ENCODE measurements at places on chromosomes 12 and 14. TPM values are rescaled to one million over a fixed set of nuclear protein-coding genes. Genes with fewer than 3 reads are reported as not detected.
A peak's percentile ranks its signal among the peaks of the same experiment; 100 is the strongest.

- no peak overlapping the region for H3K27ac ChIP-seq
- no peaks in the 10 kb centered on the region for H3K4me1 ChIP-seq
- no peak overlapping the region for H3K4me3 ChIP-seq
- H3K27me3 ChIP-seq, result no peaks in the 10 kb centered on the region
Measured at GRCh38 chr14:79483477-79484388, 727.6 kb downstream of the DIO2 start.

DNA sequence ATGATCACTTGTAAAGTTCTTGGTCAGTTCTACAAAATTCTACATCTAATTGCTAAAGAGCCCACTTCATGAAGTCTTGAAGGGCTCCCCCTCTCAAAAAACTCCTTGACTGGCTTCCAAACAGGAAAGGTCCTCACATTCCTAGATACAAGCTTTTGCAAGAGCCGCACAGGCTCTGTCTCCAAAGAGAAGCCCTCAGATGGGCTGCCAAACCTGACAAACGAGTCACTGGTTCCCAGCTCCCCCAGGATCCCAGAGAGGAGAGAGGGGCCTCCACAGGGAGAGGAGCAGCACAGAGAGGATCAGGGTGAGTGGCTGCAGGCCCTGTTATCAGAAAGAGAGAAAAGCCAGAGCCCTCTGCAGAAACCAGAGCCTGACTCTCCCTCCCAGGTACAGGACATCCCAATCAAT lies 5.8 kb downstream of the NID2 start:
- H3K4me3 ChIP-seq, result no peak overlapping the region
- H3K27me3 ChIP-seq, result peaks cover 14% of the 10 kb centered on the region
- H3K4me1 ChIP-seq, result peaks cover 21% of the 10 kb centered on the region
- H3K36me3 ChIP-seq, result no peaks in the 10 kb centered on the region
- DNase-seq, result no peak

DNA sequence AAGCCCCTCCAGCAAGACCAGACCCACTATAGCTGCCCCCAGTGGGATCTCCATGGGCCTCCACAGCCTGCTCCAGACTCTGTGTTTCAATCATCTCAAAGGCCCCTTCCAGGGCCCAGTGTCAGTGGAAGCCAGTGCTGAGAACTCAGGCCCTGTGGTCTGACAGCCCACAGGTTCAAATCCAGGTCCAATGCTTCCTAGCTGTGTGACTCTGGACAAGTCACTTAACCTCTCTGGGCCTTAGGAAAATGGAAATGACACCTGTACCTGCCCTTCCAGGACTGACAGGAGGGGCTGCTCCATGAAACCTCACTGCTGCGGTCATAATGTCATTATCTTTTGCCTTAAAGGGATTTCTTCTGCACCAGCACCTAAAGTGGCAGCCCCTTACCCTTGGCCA lies 101.9 kb downstream of the NCOR2 start:
- no peak for DNase-seq
- H3K27me3 ChIP-seq, result no peaks in the 10 kb centered on the region
- H3K4me3 ChIP-seq, result no peak overlapping the region
- H3K36me3 ChIP-seq, result peaks cover 59% of the 10 kb centered on the region
- H3K27ac ChIP-seq, result no peak overlapping the region

DNA sequence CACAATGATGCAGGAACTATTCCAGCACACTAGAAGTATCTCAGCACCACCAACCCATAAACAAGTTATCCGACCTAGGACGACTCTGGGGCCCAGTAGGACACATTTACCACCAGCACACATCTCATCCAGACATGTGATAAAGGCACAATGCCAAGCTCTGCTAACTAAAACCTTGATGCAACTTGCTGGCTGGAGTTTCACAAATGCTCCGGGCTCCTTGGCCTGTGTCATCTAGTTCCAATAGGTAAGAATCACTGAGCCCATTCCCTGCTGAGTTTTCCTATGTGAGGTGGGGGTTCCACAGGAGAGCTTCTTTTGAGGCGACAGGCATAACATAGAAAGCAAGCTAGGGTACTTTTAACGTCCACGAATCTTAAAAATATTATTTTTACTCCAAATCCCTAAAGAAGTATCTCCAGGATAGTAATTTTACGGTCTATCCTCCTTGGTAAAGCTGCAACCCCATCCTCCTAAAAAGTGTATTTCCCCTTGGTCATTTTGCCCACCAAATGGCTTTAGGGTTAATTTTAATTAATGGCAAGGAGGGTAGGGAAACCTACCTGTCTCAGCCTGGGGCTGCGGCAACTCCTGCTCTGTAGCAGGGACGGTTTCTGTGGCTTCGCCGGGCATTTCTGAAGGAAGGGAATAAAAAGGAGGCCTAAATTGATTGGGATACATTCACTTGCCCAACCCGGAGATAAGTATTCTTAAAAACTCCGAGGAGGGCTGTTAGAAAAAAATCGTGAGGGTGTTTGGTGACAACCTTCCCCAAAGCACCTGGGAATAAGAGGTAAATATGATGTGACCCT lies 1.0 kb downstream of the NACA start:
- H3K4me3 ChIP-seq, result peak overlapping the region; percentile 100
- H3K27me3 ChIP-seq, result no peaks in the 10 kb centered on the region
- peak; percentile 51 for DNase-seq
- H3K4me1 ChIP-seq, result peaks cover 16% of the 10 kb centered on the region
- H3K36me3 ChIP-seq, result peaks cover 32% of the 10 kb centered on the region
- peak overlapping the region; percentile 99 for H3K27ac ChIP-seq

DNA sequence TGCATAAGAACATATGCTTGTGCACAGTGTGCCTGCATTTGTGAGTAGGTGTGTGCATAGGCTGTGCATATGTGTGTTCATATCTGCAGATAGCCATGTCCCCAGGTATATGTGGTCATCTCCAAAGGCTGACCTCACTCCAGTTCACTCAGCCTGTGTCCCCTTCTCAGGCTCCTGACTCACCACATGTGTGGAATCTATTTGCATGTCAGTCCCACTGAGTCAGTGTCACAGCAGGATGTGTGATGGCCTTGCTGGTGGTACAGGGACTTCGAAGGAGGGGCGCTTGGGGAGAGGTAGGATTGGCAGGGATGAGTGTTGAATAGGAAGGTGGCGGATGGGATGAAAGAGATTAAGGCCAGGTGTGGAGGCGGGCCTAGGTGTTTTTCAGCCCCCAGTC lies 35.5 kb downstream of the KRT80 start:
- H3K27me3 ChIP-seq, result peaks cover 13% of the 10 kb centered on the region
- DNase-seq, result no peak
- no peak overlapping the region for H3K27ac ChIP-seq
- H3K4me3 ChIP-seq, result no peak overlapping the region

GRCh38 chr12:13060581-13060980 lies 16.4 kb downstream of the FAM234B start:
- DNase-seq, result no peak
- no peaks in the 10 kb centered on the region for H3K4me1 ChIP-seq
- H3K4me3 ChIP-seq, result no peak overlapping the region
- no peak overlapping the region for H3K27ac ChIP-seq

GRCh38 chr12:57129889-57130288 lies 1.6 kb downstream of the LRP1 start:
- no peaks in the 10 kb centered on the region for H3K27me3 ChIP-seq
- DNase-seq, result no peak
- peaks cover 70% of the 10 kb centered on the region for H3K4me1 ChIP-seq
- peaks cover 9% of the 10 kb centered on the region for H3K36me3 ChIP-seq
- peak overlapping the region; percentile 90 for H3K27ac ChIP-seq

GRCh38 chr12:52182384-52182783 lies 9.4 kb downstream of the KRT80 start:
- DNase-seq, result no peak
- H3K4me3 ChIP-seq, result no peak overlapping the region
- peaks cover 43% of the 10 kb centered on the region for H3K4me1 ChIP-seq
- H3K27me3 ChIP-seq, result no peaks in the 10 kb centered on the region

- H3K27me3 ChIP-seq, result no peaks in the 10 kb centered on the region
- no peak overlapping the region for H3K4me3 ChIP-seq
- no peak for DNase-seq
- no peaks in the 10 kb centered on the region for H3K36me3 ChIP-seq
Measured at GRCh38 chr14:80447392-80447791, 236.1 kb upstream of the DIO2 start.

DNA sequence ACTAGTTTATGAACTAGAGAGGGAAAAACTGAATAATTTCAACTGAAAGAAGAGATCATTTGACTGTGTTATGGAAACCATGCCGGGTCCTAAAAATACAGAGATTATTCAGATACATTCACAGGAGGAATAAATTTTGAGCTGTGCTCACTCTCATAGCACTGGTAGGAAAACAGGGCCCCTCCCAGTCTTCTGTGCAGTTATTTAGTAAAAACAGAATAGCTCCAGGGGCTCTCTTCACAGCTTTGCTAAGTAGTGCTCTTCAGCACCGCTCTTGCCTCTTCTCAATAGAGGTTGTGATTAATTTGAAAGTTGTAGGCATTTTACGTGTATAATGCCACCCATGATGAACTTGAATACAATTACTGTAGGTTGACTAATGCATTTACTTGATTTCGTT lies 435.9 kb upstream of the PDE3A start:
- no peak overlapping the region for H3K4me3 ChIP-seq
- DNase-seq, result no peak
- H3K27ac ChIP-seq, result no peak overlapping the region
- no peaks in the 10 kb centered on the region for H3K36me3 ChIP-seq

DNA sequence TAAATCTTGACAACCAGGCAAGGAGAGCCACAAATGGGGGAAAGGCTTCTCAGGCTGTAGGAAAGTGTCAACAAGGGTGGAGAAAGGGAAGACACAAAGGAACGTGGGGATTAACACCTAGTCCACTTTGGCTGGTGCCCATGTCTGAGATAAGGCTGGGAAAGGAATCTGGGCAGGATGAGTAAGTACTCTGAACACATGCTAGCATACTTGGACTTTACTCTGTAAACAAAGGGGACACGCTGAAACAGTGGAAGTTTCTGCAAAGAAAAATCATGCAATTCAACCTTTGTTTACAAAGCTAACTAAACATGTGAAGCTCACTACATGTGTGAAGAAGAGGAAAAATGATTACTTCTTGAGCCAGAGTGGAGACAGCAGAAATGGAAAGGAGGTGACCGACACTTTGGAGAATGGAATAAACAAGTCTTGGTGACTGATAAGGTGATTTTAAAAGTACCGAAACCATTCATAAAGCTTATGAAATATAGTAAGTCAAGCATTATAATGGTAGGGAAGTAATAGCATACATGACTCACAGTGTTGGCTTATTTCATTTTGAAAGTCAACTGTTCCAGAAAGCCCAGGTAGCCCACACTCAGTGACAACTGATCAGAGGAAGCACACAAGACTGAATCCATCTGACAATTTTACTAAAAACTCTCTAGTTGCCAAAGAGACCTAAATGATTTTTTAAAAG lies 13.2 kb downstream of the CPNE8 start:
- H3K36me3 ChIP-seq, result no peaks in the 10 kb centered on the region
- H3K27ac ChIP-seq, result no peak overlapping the region
- no peaks in the 10 kb centered on the region for H3K4me1 ChIP-seq

- H3K36me3 ChIP-seq, result no peaks in the 10 kb centered on the region
- H3K4me3 ChIP-seq, result no peak overlapping the region
- H3K27me3 ChIP-seq, result no peaks in the 10 kb centered on the region
- no peak overlapping the region for H3K27ac ChIP-seq
- DNase-seq, result no peak
- no peaks in the 10 kb centered on the region for H3K4me1 ChIP-seq
Measured at GRCh38 chr12:32475724-32476123, 76.4 kb downstream of the FGD4 start.

GRCh38 chr12:45612044-45612794 lies 117.3 kb upstream of the ARID2 start:
- no peak overlapping the region for H3K4me3 ChIP-seq
- no peaks in the 10 kb centered on the region for H3K4me1 ChIP-seq
- H3K27ac ChIP-seq, result no peak overlapping the region
- no peaks in the 10 kb centered on the region for H3K36me3 ChIP-seq
- DNase-seq, result no peak
- no peaks in the 10 kb centered on the region for H3K27me3 ChIP-seq

DNA sequence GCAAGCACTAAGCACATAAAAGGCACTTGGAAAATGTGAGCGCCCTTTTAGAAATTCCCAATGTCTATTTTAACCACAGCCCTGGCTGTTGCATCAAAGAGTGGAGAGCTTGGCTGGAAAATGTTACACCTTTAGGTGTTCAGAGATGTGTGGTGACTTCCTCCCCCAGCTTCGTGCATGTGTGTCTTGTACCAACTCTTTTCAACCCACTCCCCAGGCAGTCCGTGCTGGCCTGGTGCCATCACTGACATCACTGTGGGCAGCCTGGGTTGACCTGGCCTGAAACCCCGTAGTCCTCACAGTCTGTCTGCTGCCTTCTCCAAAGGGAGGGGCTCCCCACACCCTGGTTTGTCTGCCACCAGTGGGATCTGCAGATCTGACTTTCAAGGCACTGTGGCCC lies 101.8 kb downstream of the SCARB1 start:
- H3K36me3 ChIP-seq, result no peaks in the 10 kb centered on the region
- no peak for DNase-seq
- peaks cover 49% of the 10 kb centered on the region for H3K4me1 ChIP-seq

Gene APOF
- polyA plus RNA-seq, result 0.12 TPM

Gene SARNP
- 86.5 TPM for polyA plus RNA-seq

Gene NXPH4
- polyA plus RNA-seq, result 28.0 TPM

Gene TULP3
- 29.6 TPM for polyA plus RNA-seq

All from spinal cord (tissue), 10 donors.